ENCODE measurements at places on chromosomes 13 and 19. TPM values are rescaled to one million over a fixed set of nuclear protein-coding genes. Genes with fewer than 3 reads are reported as not detected.

Gene SIGLEC11
- total RNA-seq = not detected

Gene LILRB4
- not detected for total RNA-seq

Gene MEIS3
- total RNA-seq = 0.67 TPM

Gene DOCK6
- total RNA-seq = 19.3 TPM

Gene ABCA7
- total RNA-seq = 96.1 TPM

Gene TUBB4A
- total RNA-seq = 6.2 TPM

All from K562 (cell line).